ENCODE measurements at places on chromosomes 7 and 10.

DNA sequence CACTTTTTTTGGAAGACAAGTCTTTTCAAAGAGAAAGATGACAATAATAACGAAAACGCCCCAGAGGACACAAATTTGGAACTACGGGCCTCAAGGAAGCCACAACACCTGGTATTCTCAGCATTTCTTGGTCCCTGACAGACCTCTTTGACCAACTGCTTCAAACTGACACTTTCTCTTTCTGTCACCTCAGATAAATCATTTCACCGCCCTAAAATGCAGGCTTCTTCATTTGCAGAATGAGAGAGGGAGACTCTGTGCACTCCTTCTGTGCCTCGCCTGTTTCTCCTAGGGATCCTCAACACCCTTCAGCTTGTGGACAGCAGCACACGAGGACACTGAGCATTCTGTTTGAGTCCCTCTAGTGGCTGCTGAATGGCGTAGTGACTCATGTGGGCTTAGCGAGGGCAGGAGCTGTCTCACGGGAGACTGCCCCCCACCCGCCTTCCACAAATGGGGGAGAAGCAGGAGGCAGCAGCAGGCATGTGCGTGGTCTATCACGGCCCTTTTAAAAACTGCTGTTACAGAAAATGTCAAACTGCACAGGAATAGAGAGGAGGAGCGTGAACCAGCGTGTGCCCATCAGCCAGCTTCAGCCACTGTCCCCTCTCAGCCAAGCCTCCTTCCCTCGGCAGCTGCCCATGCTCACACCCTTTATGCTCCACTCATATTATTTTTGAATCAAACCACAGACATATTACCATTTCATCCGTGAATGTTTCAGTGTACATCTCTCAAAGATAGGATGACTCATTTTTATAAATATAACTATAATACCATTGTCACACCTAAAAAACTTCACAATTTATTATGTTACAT is 41.4 kb downstream of the GSDME start:
- no peak for DNase-seq

DNA sequence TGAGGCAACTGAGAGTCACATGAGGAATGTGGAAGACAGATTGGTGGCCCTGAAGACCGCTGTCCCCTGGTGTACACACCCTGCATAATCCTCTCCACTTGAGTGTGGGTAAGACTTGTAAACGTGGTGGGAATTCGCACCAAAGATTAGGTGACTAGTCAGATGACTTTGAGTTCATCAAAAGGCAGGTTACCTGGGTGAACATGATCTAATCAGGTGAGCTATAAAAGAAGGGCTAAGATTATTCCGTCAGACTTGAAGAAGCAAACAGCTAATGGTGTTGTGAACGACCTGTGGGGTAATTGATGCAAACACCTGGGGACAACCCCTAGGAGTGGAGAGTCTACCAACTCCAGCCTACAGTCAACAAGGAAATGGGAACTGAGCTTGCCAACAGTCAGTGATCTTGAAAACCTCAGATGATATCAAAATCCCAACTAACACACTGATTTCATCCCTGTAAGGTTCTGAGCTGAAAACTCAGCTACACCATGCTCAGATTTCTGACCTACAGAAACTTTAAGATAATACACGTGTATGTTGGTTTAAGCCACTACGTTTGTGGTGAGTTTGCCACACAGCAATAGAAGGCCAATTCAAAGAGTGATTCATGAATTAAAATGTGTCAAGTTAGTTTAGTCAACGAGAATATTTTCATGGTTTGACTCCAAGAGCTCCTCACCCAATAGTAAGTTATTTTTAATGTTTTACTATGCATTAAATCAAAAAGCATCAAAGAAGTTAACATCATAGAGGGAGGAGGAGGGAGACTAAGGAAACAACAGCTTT is 16.7 kb downstream of the PRTFDC1 start:
- DNase-seq: no peak

- no peak for DNase-seq
These were observed 1612.4 kb upstream of the LRRTM3 start for GRCh38 chr10:65313406-65313805.

GRCh38 chr7:139610595-139610994 is 87.1 kb downstream of the CLEC2L start:
- DNase-seq: no peak

Measured in NCI-H446 (cell line).